ENCODE measurements at places on chromosomes 5 and 9.
A peak's percentile ranks its signal among the peaks of the same experiment; 100 is the strongest.

DNA sequence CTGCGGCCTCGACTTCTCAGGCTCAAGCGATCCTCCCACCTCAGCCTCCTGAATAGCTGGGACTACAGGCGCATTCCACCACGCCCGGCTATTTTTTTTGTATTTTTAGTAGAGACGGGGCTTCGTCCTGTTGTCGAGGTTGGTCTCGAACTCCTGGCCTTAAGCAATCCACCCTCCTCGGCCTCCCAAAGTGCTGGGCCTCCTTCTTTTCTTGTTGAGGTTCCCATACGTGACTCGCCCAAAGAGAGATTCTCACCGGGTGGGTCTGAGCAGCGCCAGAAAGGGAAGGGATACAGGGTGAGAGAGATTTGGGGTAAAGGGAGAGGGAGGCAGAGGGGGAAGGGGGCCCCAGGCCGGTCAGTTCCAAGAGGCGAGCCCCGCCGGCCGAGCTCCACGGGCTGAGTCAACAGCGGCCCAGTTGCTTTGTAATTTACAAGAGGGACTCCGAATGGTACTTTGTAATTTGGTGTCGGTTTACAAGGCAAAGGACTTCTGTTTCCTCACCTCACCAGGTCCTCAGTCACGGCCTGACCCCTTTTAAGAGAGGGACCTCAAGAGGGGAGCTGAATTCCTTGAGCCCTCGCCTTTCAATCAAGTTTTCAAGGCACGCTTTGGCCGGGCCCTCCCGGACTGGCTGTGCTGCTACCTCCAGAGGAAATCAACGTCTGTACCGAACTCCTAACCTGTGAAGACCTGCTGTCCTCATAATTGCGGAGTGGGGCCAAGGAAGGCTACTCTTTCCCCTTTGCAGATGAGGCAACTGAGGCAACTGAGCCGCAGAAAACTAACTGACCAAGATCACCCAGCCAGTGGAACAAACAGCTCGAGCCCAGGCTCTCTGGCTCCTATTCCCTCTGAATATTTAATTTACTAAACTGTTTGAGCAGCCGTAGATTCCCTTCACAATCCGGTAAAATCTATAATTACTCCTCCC lies 3.3 kb upstream of the DMRT2 start:
- no peak for DNase-seq

- no peak for DNase-seq
Observed at GRCh38 chr9:136670576-136671253, 8.0 kb downstream of the EGFL7 start.

DNA sequence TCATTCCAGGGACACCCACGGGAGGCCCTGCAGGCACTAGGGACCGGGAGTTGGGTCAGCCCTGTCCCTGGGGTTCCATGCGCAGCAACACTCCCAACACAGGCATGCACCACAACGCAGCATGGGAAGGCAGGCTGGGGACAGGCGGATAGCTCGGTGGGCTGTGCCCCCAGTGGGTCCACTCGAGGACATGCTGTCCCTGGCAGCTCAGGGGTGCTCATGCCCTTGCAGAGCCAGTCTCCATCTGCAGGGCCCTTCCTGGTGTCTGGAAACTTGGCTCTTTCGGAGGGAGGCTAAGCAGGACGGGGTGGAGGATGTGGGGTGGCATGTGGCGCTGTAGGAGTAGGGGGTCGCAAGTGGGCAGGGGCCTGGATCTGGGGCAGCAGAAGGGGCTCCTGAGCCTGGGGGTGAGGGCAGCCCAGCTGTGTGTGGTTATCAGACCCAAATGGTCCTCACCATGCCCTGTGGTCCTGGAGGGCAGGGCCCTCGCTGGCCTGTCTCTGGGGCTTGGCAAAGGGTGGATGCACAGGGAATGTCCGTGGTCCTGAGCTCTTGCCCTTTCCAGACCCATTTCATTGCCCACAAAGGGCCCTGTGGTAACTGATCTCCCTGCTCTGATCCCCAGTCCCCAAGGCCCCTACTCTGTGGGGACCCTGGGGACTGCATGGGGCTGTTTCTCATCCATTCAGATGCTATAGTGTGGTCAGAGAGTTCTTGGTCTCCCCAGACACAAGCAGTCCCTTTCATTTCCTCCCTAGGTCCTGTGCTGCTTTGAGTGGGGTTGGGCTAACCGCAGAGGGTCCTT lies 90.3 kb upstream of the PHYKPL start:
- no peak for DNase-seq

DNA sequence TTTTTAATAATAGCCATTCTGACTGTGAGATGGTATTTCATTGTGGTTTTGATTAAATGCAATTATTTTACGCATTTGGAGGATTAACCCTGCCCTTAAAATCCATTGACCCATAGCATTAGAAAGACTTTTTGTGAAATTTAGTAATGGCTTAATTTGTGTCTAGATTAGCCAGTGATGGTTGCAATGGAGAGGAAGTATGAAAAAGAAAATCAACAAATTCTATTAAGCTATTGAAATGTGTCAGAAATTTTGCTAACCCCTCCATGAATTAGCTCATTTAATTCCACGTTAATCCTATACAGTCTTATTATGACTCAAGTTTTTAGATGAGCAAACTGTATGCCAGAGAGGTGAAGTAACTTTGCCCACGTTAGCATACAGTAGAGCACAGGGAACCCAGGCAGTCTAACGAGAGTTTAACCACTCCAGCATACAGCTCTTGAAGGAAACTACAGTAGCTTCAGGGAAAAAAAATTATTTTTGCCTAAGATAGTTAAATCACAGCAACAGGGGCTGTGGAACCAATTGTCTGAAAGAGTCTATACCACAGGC lies 158.2 kb upstream of the PPP2R2B start:
- no peak for DNase-seq

GRCh38 chr5:42840269-42840668 lies 28.6 kb upstream of the SELENOP start:
- peak; percentile 90 for DNase-seq

GRCh38 chr5:156678484-156678883 lies 171.6 kb upstream of the PPP1R2B start:
- DNase-seq, result no peak

DNA sequence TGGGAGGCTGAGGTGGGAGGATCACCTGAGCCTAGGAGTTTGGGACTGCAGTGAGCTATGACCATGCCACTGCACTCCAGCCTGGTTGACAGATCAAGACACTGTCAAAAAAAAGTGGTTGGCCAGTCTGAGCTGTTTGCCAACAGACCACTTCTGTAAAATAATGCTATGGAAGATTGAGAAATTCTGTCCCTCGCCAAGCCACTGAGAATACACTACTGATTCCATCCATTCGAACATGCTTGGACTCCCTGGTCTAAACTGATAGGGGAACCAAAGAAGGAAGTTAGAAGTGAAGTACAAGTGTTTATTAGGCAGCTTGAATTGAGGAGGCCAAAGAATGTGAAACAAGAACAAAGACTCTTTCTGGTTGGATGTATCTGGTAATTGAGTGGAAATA lies 27.2 kb downstream of the ENC1 start:
- DNase-seq, result no peak

- DNase-seq, result no peak
Observed at GRCh38 chr5:84259283-84260045, 125.2 kb downstream of the EDIL3 start.

GRCh38 chr5:143314659-143315058 lies 88.8 kb downstream of the NR3C1 start:
- peak; percentile 83 for DNase-seq

DNA sequence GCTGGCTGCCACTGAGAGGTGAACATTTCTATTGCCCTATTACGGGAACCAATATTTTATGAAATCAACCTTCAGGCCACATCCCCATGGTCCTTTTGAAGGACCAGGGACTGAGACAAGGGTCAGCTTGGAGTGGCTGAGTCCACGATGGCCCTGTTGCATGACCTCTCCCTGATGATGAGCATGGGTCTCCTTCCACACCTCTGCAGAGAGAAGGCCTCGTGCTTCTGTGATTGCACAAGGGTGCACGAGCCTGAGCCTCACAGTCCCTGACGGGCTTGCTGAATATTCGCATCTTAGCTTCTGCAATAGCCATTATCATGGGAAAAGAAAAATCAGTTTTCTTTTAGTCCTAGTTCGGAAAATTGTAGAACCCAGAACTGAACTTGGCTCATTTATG lies 255.0 kb upstream of the IRX2 start:
- DNase-seq, result no peak

GRCh38 chr5:139649082-139649991 lies 1.2 kb downstream of the CXXC5 start:
- DNase-seq, result peak; percentile 16

GRCh38 chr9:109224751-109225150 lies 57.7 kb upstream of the FRRS1L start:
- no peak for DNase-seq

DNA sequence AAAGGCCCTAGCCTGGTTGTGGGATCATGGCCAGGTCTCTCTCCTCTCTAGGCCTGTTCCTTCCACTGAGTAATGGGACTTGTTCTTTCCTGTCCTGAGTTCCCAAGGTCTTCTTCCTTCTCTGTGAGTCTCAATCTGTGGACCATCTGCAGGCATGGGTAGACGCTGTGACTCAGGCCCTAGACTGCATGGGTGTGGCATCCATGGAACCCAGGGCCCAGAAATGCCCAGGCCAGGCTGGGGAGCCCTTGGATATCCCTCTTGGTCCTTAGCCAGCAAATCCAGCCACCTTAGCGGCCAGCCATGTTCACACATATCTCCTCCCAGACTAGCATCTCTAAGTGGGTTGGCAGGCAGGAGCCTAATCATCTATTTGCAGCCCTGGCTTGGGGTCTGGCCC lies 2.3 kb upstream of the ACSL6 start:
- DNase-seq, result no peak

DNA sequence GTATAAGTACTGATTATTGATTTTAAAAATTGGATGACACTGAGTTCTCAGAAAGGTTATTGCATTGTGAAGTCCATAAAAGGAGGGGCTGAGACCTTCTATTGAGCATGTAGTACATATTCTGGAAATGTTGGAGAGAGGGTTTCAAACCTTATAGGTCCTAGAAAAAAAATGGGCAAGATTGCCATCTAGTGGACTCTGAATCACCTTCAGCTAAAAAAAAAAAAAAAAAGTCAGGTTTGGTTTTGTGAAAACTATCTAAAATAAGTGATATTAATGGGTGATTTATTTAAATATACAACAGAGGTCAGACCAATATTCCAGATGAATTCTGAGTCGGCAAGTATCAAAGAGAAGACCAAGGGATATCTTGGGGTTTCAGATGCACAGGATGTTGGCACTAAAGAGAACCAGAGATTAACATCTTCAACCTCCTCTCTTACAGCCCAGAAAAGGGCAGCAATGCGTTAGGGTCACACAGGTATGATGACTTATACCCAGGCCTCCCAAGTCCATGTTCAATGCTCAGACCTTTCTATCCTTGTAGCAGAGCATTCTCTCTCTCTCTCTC lies 109.8 kb upstream of the NMUR2 start:
- peak; percentile 13 for DNase-seq

DNA sequence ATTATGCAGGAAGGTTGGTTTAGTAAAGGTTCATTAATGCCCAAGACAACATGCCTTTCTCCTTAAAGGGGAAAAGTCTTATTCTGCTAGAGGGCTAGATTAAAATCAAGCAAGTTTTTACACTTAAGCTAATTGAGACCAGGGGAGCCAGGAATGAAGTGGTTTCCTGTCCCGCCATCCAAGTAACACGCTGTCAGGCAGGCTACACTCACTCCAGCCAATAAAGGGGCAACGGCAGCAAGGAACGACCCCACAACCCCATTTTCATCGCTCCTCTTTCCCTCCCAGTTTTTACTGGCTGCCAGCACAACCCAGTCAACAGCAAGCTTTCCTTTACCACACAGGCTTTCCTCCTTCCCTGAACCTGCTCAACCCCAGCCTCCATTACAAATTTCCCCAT lies 225.1 kb downstream of the DCP2 start:
- DNase-seq, result peak; percentile 47

DNA sequence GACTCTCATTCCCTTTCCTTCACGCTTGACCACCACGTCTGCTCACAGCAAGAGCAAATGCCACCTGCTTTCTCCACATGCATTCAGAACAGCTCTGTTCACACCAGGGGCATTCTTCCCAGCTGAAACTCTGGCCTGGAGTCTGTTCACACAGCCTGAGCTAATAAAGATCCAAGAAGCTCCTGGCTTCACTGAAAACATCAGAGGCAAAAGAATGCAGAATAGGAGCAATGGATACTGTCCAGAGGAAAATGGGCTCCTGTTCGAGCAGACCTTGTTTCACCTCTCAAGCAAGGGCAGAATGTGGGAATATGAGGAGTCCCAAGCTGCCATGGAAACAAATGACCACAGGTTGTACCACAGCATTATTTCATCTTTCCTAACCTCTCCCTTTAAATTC lies 402.7 kb upstream of the TNC start:
- no peak for DNase-seq

DNA sequence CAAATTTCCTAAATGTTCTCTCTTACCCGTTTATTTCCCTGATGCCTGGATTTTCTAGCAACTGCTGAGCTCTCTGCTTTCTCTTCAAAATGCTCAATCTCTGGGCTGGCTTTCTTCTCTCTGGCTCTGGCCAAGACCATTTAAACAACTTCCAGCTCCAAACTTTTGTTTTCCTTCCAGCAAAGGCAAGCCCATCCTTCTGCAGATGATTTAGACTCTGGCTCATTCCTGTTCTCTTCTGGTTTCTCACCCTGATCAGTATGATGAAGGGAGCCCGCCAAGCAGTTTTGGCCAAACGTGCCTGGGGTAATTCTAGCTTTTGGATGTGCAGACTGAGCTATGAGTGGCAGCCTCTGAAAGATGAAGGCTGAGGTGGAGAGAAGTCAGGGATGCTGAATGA lies 78.1 kb downstream of the HSPA4 start:
- DNase-seq, result no peak

DNA sequence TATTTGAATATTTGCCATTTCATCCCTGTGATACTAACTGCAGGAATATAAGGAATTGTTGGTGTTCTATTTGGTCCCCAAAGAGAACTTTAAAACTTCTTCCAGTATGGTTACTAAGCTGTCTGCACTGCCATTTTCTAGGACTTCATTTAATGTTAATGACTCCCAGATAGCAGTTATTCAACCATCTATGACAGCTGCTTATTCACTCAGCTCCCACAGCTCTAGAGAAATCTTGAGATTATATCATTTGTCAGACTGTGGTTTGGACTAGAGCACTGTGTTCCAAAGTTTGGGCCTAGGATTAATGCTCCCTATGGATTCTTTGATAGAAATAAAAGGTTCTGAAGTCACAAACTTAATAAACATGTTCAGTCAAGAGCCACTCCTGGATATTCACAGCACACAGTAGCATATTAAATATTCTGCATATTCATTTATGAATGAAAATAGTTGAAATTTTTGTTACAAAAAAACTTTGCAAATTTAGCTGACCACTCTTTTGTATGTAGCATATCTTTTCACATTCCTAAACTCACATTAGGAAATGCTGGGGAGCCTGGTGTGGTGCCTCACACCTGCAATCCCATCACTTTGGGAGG lies 173.7 kb downstream of the NFIB start:
- DNase-seq, result peak; percentile 82

GRCh38 chr9:34157898-34158297 lies 20.9 kb upstream of the UBAP1 start:
- DNase-seq, result no peak

GRCh38 chr5:90170261-90170660 lies 239.3 kb downstream of the CETN3 start:
- DNase-seq, result peak; percentile 28

DNA sequence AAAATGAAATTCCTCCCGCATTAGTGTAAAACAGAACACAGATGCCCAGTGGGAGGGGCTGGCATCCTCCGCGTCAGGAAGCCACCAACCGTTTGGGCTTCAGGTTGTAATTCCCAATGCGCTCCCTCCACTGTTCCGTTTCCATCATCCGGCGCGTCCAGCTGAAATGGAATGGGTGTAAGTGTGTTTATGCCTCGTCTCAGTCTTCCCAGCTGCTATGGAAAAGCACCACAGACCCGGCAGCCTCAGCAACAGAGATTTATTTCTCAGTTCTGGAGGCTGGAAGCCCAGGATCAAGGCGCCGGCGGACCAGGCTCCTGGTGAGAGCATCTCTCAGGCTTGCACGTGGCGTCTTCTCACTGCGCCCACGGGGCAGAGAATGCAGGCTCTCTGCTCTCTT lies 20.4 kb downstream of the KCNT1 start:
- no peak for DNase-seq

Measured in fibroblast of upper back skin (primary cell).